Psoas muscle (tissue), 8 donors: ENCODE measurements at places on chromosomes 7 and 10. TPM values are rescaled to one million over a fixed set of nuclear protein-coding genes. Genes with fewer than 3 reads are reported as not detected.
A peak's percentile ranks its signal among the peaks of the same experiment; 100 is the strongest.

GRCh38 chr7:99579956-99580777 lies 17.9 kb upstream of the TMEM225B start:
- peak overlapping the region; percentile 72 for H3K4me3 ChIP-seq
- no peak overlapping the region for H3K27ac ChIP-seq
- peak; percentile 63 for DNase-seq
- no peaks in the 10 kb centered on the region for H3K36me3 ChIP-seq
- peaks cover 14% of the 10 kb centered on the region for H3K4me1 ChIP-seq
- peaks cover 12% of the 10 kb centered on the region for H3K27me3 ChIP-seq

GRCh38 chr10:9012312-9012711 lies 957.8 kb downstream of the GATA3 start:
- H3K27ac ChIP-seq, result no peak overlapping the region
- H3K4me3 ChIP-seq, result no peak overlapping the region
- no peak for DNase-seq
- no peaks in the 10 kb centered on the region for H3K4me1 ChIP-seq
- no peaks in the 10 kb centered on the region for H3K36me3 ChIP-seq

Gene IMPDH1
- total RNA-seq, result 6.2 TPM

Gene MCM10
- total RNA-seq, result 0.10 TPM
